T-helper 9 cell (primary cell): ENCODE measurements at places on chromosomes 1 and 21.
A peak's percentile ranks its signal among the peaks of the same experiment; 100 is the strongest.

DNA sequence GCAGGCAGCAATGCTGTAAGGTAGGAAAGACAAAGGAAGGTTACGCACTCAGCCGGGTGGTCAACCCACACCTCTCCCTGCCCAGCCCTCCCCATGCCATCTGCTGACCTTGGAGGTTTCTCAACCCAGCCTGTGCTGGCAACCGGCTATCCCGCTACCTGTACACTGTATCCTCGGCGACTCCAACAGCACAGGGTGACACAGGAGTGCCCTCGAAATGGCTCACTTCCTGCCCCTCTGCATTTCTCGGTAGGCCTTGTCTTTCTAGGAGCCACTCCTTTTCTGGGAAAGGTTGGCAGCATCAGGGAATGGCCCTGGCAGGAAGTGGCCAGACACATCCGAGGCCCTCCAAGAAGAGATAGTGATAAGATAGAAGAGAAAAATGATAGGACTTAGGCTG lies 124.0 kb downstream of the PROX1 start:
- no peak for DNase-seq

- no peak for DNase-seq
Observed at GRCh38 chr1:246773213-246773641, 49.0 kb downstream of the SCCPDH start.

DNA sequence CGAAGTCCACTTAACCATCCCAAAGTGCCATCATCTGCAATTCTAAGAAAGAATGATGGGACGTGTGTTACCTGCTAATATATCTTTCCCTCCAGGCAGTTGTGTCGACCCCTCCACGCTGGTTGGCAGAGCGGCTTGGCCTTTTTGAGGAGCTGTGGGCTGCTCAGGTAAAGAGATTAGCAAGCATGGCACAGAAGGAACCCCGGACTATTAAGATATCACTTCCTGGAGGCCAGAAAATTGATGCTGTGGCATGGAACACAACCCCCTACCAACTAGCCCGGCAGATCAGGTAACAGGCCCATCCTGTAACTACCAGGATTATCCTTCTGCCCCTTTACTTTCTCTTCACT lies 520 bp downstream of the TARS2 start:
- no peak for DNase-seq

DNA sequence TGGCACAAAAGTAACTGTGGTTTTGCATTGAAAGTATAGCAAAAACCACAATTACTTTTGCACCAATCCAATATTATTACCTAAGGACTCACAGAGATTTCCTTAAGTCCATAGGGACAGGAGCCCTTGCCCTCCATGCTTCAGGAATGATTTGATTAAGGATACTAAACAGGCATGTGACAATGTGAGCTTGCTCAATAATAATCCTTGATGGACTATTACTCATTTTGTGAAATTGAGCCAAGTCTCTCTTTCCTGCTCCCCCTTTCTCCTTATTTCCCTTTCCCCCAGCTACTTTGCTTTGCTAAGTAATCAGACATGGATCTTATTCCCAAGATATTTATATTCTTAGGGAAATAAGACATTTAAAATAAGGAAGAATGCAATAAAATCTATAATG lies 21.6 kb upstream of the RGL1 start:
- DNase-seq: no peak

- no peak for DNase-seq
Observed at GRCh38 chr1:77349275-77349674, 67.5 kb downstream of the AK5 start.

DNA sequence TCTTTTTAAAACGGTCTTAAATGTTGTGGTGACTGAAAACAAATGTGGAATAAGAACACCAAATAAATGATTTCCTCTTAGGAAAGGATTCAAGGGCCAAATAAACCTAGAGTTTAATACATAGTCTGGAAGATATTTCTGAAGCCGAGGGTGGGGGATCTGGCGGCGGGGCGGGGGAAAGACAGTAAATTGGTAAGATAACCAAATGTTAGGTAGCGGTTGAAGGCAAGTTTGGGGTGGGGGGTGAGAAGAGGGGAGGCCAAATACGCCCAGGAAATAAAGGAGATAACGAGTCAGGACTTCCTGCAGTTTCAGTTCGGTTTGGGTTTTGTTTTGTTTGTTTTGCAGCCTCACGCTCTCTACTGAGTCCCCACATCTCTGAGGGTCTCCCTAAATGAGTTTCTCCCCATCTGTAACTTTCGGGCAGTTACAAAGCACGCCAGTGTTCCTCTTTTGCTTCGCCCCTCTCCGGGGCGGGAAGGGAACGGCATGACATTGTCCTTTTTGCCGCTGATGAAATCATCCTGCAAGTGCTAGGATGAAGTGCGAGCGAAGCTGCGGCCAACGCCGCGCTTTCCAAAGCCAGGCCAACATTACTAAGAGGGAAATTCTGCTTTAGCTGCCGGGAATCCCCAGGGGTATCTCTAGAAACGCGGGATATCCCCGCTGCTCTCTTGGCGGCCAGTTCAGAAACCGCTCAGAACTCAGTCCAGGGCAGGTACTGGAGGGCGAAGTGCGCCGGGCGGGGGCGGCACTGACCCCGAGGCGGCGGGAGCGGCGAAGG lies 844 bp downstream of the NIBAN1 start:
- no peak for DNase-seq

- no peak for DNase-seq
Observed at GRCh38 chr1:5921129-5921528, 71.1 kb downstream of the NPHP4 start.

- no peak for DNase-seq
Observed at GRCh38 chr1:5822726-5823125, 169.5 kb downstream of the NPHP4 start.

- DNase-seq: no peak
Observed at GRCh38 chr21:29299916-29300806, 1.4 kb downstream of the BACH1 start.

- DNase-seq: no peak
Observed at GRCh38 chr21:32585042-32585710, at the start of gene TCP10L. TCP10L (minus strand) TSS chr21:32585523; CDS start chr21:32584304, 1,219 bp downstream.

- DNase-seq: no peak
Observed at GRCh38 chr1:21278860-21279845, 11.1 kb downstream of the ECE1 start.

GRCh38 chr1:107788206-107789202 lies 176.5 kb downstream of the VAV3 start:
- DNase-seq: no peak

DNA sequence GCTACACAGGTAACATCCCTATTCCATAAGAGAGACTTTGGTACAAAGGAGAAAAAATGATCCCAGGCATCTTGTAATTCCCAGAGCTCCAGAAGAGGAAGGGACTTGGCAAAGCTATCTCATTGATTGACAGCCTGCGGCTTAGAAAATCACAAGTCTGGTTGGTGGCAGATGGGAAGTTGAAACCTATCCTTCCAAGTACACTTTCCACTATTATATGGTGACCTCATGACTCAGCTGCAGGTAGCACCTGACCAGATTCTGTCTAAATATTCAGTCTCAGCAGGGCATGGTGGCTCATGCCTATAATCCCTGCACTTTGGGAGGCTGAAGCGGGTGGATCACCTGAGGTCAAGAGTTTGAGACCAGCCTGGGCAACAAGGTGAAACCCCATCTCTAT lies 89.9 kb downstream of the TIAM1 start:
- no peak for DNase-seq

DNA sequence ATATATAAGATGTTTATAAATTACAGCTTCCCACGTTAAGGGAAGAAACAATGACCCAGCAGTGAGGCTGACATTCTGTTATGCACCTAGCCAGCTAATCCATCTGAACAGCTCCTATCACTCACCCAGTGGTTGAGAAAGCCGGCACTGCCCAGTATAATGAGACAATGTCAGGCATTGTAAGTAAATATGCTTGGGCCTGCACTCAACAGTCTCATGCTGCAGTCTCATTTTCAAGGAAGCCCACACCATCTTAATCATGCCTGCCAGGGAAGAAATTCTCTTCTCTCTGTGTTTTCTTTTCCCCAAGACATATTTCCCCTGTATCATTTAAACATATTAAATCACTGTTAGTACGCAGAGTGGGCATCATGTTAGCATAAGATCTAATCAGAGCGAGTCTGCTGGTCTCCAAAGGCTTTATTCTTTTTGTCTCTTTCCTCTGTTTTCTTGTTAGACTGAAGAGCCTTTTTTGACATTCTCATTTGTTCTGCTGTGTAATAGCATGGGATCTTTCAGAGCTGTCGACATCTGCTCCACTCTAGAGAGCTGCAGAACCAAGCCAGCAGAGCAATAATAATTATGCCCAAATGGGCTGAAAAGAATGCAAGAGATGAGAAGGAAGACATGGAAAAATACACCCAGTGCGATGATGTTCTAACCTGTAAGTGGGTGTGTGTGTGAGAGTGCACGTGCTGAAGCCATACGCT lies 67.6 kb upstream of the SLC22A15 start:
- no peak for DNase-seq

DNA sequence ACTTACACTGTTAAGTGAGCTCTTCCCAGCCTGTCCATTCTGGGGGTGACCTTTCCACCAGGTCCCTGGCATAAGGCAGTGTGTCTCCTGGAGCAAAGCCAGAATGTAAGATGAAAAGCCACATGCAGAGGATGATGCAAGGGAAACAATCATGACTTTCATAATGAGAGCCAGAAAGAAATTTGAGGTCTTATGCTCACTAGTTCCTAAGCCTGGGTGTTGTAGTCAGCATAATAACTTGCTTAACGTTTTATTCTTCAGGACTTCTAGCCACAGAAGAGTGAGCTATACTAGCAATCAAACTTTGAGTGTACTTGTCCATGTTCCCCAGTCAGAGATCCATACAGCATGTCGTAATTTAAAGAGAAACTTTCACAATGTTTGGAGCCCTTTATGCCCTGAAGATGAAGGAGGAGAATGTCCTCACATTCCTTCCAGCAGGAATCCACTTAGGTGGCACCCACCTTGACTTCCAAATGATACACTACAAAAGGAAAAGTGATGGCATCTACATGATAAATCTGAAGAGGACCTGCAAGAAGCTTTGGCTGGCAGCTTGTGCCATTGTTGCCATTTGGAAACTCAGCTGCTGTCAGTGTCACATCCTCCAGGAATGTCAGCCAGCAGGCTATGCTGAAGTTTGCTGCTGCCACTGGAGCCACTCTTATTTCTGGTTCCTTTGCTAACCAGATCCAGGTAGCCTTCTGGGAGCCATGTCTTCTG lies 60.5 kb upstream of the FOXD3 start:
- no peak for DNase-seq

- no peak for DNase-seq
Observed at GRCh38 chr1:116309090-116309870, 63.8 kb upstream of the ATP1A1 start.

GRCh38 chr21:35528116-35529042 lies 479.3 kb upstream of the RUNX1 start:
- peak; percentile 4 for DNase-seq

- no peak for DNase-seq
Observed at GRCh38 chr1:199522338-199522737, 505.2 kb upstream of the NR5A2 start.

DNA sequence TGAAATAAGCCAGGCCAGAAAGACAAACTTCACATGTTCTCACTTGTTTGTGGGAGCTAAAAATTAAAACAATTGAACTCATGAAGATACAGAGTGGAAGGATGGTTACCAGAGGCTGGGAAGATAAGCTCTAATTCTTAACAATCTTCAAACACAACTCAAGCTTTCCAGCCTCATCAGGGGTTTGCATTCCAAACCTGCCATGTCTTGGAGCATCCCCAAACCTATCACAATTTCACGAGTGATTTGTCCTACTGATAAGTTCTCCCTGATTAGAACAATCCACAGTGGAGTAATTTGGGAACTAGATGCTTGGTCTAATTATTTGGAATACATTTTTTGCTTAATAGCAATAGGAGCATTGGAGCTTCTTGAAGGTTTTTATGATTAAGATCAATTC lies 418.5 kb upstream of the PKN2 start:
- DNase-seq: no peak

DNA sequence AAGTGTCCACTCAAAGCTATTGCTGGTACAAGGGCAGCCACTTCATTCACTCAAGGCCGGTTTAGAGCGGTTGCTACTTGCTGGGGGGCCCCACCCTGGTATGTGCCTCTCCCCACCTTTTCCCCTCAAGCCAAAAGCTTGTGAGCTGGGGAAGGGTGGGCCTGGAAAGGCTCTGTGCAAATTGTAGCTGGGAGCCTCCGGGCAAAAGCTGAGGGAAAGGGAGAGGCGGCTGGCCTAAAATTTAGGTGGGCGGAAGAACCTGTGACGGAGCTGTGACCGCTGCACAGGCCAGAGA lies 306 bp upstream of the SH3D21 start:
- DNase-seq: no peak

- DNase-seq: no peak
Observed at GRCh38 chr1:224804220-224804619, 125.3 kb upstream of the DNAH14 start.

- no peak for DNase-seq
Observed at GRCh38 chr1:9145021-9145668, 16.2 kb upstream of the GPR157 start.

DNA sequence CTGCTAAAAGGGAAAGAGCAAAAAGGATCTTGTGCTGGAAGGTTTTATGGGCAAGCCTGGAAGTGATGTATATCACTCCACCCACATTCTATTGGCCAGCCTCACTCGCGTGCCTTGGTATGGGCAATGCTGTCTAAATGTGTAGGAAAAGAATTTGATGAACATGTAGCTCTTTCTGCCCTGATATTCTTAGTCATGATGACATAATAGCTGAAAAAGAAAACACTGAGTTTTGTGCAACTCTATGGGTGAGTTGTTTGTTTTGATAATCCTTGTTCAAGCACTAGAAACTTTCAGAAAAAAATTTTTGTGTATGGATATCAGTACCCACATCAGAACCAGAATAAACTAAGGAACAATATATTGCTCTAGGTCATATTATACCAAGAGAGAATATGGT lies 231.5 kb upstream of the ST6GALNAC5 start:
- no peak for DNase-seq
